ENCODE measurements at places on chromosomes 2 and 18.
A peak's percentile ranks its signal among the peaks of the same experiment; 100 is the strongest.

- no peak for DNase-seq
These were observed 160.6 kb downstream of the PRKCE start for GRCh38 chr2:45812011-45812500.

- peak; percentile 7 for DNase-seq
These were observed 48.3 kb downstream of the THUMPD2 start for GRCh38 chr2:39730685-39731302.

DNA sequence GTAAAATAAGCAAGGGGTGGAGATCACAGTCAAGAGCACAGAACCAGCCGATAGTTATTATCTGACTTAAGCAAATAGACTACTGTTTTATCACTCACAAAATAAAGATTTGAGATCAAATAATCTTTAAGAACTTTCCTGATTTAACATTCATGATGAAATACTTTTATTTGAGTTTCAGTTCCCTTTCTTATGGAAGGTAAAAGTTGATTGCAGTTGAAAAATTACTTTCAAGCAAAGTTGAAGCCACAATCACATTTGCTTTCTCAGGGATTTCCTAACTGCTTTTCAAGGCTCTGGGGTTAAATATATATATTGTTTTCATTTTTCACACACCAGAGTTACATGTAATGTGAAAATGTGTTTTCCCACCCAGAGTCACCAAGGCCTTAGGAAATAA is 599.5 kb downstream of the KCNJ3 start:
- DNase-seq, result no peak

DNA sequence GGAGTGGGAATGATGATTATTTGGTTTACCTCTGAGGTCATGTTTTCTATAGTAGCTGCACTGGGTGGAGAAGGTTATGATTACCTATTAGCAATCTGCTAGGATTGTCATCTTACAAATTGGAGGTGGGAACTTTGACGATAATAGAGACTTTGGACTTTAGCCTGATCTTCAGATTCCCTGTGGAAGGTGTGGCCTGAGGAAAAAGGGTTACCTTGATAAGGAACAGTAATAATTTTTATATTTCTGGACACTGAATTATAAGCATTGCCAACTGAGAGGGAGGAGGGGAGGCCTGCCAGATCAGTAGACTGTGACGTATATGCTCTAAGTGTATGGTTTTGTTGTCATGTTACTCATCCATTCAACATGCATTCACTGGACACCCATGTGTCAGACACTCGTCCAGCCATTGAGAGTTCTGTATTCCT is 183.4 kb upstream of the FOSL2 start:
- no peak for DNase-seq

DNA sequence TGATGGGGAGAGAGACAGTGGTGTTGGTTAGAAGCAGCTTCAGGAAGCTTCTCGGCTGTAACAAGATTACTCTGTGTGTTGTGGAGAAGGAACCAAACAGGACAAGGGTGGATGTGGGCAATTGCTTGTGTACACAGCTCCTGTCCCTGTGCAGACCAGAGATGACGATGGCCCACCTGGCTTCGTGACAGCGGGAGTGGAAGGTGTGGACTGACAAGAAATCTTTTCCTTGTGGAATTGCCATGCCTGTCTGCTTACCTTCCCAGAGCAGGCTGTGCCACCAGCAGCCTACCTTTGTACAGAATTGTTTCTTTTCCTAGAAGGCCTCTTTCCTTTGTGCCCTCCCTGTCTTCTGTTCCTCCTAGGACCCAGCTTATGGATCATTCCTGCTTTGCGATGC is 93.8 kb downstream of the ITGB1BP1 start:
- no peak for DNase-seq

GRCh38 chr18:58024139-58024538 is 19.9 kb upstream of the NEDD4L start:
- no peak for DNase-seq

- no peak for DNase-seq
These were observed 1.6 kb upstream of the CCL20 start for GRCh38 chr2:227812001-227812400.

GRCh38 chr2:233088972-233089345 is 28.8 kb downstream of the INPP5D start:
- no peak for DNase-seq

GRCh38 chr2:70608373-70608772 is 54.7 kb upstream of the TGFA start:
- no peak for DNase-seq

DNA sequence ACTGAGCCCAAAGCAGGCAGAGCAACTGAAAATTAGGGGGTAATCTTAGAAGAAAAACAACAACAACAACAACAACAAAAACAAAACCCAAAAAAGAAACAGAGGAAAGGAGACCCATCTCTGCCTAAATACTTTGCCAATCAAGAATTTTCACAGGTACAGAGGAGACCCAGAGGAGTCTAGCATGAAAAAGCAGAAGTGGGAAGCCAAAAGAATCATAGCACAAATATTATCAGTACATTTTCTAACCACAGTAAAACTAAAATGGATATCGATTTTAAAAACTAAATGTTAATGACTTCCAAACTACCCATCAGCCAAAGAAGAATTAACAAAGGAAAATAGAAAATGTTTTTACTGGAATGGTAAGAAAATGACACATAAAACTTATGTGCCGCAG is 148.1 kb downstream of the BAZ2B start:
- no peak for DNase-seq

- DNase-seq, result no peak
These were observed 22.2 kb upstream of the TTN start for GRCh38 chr2:178829299-178829960.

DNA sequence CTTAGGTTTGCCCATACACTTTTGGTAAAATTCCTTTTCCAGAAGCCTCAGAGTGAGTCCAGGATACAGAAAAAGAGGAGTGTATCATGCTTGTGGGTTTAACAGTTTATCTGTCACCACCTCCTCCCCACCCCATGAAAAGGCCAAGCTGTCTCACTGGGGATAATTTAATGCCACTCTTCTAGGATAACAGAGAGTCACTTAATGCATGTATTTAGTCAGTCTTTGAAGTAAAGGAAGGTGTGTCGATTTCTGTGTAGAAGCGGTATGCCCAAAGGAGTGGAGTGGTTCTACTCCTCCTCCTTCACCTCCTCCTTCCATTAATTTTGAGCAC is 116.4 kb downstream of the QPCT start:
- no peak for DNase-seq

DNA sequence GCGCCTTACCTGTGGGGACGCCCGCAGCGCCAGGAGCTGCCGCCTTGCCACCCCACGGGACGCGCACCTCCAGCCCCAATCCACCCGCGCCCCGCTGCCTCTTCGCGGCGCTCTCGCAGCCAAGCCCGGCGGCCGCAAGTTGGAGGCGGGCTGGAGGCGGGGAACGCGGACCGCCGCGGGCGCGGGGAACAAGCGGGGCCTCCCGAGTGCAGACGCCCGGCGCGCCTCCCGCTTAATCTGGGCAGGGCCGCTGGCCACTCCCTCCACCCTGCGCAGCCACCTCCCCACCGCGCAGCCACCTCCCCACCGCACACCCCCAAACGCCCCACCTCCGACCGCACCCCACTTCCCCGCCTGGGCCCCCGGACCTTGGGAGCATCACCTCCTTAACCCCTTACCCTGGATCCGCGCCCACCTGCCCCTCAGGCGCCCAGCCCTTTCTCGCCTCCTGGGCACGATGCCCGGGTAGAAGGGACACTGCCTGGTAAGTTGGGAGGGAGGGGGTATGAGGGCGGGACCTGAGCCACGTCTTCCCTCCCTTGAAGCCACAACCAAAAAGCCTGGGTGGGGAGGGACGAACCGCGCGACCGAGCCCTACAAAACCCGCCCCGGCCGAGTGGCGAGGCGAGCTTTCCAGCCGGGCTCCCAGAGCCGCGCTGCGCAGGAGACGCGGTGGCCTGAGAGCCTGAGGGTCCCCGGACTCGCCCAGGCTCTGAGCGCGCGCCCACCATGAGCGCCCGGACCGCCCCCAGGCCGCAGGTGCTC is at the start of the genes COL4A3 and COL4A4:
Gene COL4A3, plus strand, starts transcription at position 627 of the 765 bp plus-strand sequence. Its CDS starts 103 bp downstream, at position 730.
Gene COL4A4, minus strand, starts transcription at position 208 of the 765 bp plus-strand sequence. CDS start 16,722 bp downstream, outside the sequence.
- no peak for DNase-seq

GRCh38 chr2:188091220-188091619 is 200.5 kb upstream of the GULP1 start:
- DNase-seq, result no peak

- no peak for DNase-seq
These were observed 10.7 kb upstream of the VSNL1 start for GRCh38 chr2:17529771-17530170.

DNA sequence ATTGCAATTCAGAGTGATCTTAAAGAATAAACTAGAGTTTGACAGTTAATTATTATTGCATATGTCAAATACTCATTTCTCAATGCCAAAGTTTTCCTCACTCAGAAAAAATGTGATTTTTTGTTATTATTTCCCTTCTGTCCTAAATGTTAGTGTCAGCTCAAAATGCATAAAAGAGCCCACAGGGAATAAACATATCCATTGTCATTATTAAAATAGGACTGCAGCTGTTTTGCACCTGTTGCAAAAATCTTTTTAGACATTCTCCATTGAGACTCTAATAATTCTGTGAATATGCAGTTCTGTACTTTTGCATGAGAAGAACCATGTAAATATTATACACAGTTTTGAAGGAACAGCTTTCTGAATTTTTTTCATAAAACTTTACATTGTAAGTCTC is 540.0 kb upstream of the SLC39A10 start:
- no peak for DNase-seq

GRCh38 chr2:109558076-109558882 is 55.5 kb downstream of the SEPTIN10 start:
- DNase-seq, result no peak

- no peak for DNase-seq
These were observed 12.5 kb downstream of the HDLBP start for GRCh38 chr2:241302759-241303651.

DNA sequence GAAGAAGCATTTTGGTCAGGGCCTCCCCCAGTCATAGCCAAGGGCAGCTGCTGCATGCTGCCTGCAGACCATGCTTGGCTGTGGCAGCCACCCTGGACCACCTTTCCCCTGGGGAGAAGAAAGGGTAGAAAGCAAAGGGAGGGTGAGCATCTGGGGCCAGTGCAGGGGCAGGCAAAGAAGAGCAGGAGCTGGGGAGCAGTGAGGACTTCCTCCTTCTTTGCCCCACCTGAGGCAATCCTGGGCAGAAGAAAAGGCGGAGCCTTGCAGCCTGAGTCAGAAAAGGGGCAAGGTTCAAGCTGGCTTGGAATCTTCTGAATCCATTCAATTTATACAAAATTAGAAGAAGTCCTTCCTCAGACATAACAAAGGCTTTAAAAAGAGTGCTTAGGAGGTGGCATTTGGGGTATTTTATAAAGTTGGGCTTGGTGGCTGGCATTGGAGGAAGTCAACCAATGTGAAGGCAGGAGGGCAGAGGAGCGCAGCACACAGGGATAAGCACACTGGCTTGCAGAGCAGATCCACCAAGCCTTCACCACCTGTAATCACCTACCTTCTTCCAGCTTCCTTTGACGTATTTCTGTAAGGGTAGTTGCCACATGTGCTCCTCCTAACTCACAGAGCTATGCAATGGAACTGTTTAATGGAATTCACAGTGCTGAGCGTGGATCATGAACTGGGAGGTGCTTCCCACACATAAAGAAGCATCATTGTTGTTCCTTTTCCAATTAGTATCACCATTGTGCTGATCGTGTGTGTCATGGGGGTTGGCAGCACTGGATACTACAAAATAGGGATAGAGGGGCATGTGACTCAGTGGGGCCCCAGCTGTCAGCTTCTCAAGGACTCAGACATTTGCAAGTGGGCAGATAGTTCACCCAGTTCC is 154.4 kb upstream of the EPAS1 start:
- DNase-seq, result no peak

DNA sequence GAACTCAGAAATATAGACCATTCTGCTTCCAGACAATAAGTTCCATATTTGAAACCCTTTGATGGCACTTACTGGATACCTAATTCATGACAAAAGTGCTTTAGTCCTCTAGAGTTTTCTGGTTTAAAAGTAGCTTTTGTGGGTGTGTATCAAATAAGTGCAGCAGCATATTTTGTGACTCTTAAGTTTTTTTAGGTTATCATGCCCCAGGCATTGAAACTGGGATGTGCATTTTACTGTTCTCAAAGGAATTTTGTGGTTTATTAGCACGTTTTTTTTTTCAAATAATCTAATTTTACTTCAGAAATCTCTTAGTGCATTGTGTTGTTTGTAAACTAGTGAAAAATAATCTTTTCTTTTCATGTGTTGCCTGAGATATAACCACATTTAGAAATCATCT is 1.5 kb downstream of the XRCC5 start:
- DNase-seq, result no peak

- no peak for DNase-seq
These were observed 192.6 kb downstream of the SH3RF3 start for GRCh38 chr2:109321570-109321969.

DNA sequence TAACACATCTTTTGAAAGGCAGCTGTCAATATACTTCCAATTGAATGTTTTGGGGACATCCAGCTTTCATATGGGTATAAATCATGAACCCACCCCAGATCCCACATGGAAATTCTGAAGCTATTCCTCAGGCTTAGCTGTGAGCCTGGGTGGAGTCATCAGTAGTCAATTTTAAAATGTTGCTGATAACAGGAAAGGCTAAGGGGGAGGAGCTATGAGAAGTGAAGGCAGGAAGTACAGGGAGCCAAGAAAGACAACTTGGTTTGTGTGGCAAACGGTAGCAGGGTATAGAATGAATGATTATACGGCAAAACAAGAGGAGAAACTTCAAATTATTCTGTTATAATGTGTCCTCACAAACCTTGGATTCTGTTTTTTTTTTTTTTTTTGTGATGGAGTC is 108.6 kb downstream of the QPCT start:
- peak; percentile 14 for DNase-seq

DNA sequence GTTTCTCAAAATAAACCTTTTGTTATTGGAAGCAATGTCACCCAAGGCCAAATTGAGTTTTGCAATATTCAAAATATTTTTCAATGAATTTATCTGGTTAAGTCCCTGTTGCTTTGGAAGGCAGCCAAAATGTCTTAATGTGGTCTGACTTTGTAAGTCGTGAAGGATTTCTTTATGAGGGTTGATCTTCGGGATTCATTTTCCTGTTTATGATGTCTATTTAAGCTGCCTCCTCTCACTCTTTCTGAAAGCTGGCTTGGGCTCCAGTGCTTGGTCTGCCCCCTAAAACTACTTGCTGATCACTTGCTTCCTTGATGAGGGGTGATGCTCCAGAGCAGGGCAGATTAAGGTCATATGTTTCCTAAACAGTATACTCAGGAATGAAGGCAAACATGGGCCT is 141.1 kb downstream of the ANTXR1 start:
- no peak for DNase-seq

GRCh38 chr2:237982039-237982725 is 15.4 kb downstream of the UBE2F start:
- DNase-seq, result no peak

- DNase-seq, result no peak
These were observed 90.6 kb upstream of the LPIN2 start for GRCh38 chr18:3103576-3103975.

DNA sequence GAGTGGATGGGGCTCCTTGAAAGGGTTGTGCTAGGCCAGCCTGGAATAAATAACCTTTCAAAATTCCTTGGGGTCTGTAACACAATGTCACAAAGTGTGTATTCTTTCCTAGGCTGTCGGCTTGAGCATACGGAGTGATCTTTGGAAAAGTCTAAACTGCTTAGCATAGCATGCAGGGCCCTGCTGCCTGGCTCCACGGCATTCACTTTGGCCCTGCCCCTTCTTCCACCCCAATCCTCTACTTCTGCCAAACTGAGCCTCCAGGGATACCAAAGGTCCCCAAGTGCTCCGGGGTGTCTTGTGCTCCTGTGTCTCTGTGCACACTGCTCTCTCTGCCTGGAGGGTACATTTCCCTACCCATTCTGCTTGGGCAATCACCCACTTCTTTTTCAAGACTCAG is 196.1 kb downstream of the LTBP1 start:
- DNase-seq, result no peak
